Prostate gland (tissue), 2 donors: ENCODE measurements at places on chromosomes 2 and 18. TPM values are rescaled to one million over a fixed set of nuclear protein-coding genes. Genes with fewer than 3 reads are reported as not detected.

Gene GNLY
- total RNA-seq = 0.36 TPM

Gene FIGN
- 4.3 TPM for total RNA-seq

Gene CMPK2
- total RNA-seq = 13.4 TPM

- DNase-seq = peak; percentile 21
- no peaks in the 10 kb centered on the region for H3K27me3 ChIP-seq
- H3K27ac ChIP-seq = no peak overlapping the region
- H3K36me3 ChIP-seq = no peaks in the 10 kb centered on the region
- no peaks in the 10 kb centered on the region for H3K4me1 ChIP-seq
Observed at GRCh38 chr2:25576596-25576995, 96.8 kb downstream of the DTNB start.

DNA sequence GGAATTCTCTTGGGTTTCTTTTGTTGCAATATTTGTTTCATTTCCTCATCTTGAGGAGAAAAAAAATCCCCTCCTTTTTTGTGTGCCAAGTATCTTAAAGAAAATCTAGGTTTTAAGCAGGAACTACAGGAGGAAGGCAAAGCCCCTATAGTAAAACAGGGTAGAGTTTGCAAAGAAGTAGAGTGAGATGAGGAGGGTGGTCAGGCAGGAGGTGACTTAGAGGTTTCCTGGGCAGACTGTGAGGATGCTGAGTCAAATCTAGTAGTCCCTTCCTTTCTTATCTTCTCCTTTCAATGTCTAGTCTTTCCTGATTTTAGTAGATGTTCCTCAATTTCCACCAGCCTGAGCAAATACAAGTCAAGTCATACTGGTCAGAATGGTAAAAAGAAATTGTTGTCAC lies 222.5 kb downstream of the PMAIP1 start:
- no peak overlapping the region for H3K27ac ChIP-seq
- H3K27me3 ChIP-seq = no peaks in the 10 kb centered on the region
- no peaks in the 10 kb centered on the region for H3K4me1 ChIP-seq
- H3K4me3 ChIP-seq = no peak overlapping the region
- no peak for DNase-seq

DNA sequence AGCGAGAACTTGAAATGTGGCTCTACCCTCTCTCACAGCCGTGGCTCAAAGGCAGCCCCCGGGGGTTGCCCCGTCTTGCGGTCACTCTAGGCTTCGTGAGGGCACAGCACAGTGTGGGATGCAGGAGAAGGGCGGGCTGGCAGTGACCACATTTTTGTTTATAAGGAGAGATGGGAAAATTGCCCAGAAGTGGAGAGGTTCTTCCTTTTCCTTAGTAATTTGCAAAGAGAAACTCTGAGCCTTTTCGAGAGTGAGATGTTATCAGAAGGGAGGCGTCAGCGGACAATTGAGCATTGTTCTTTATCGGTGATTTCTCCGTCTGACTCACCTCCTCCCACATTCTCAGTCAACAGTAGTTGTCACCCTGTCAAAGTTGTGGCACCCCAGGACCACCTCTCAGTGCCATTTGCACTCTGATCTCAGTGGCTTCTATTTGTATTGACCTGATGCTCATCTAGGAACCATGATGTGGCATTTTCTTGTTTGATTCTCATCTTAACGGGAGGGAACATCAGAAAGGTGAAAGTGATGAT lies 89.6 kb downstream of the ACAA2 start:
- H3K4me1 ChIP-seq = no peaks in the 10 kb centered on the region
- H3K4me3 ChIP-seq = no peak overlapping the region
- no peaks in the 10 kb centered on the region for H3K27me3 ChIP-seq

GRCh38 chr18:10030816-10031541 lies 117.2 kb downstream of the VAPA start:
- H3K27me3 ChIP-seq = no peaks in the 10 kb centered on the region
- no peak overlapping the region for H3K27ac ChIP-seq
- no peaks in the 10 kb centered on the region for H3K4me1 ChIP-seq
- DNase-seq = no peak
- H3K36me3 ChIP-seq = no peaks in the 10 kb centered on the region
- H3K4me3 ChIP-seq = no peak overlapping the region

- no peaks in the 10 kb centered on the region for H3K4me1 ChIP-seq
- no peak overlapping the region for H3K27ac ChIP-seq
- no peaks in the 10 kb centered on the region for H3K27me3 ChIP-seq
- DNase-seq = no peak
Observed at GRCh38 chr18:44128365-44128764, 552.3 kb upstream of the SETBP1 start.

DNA sequence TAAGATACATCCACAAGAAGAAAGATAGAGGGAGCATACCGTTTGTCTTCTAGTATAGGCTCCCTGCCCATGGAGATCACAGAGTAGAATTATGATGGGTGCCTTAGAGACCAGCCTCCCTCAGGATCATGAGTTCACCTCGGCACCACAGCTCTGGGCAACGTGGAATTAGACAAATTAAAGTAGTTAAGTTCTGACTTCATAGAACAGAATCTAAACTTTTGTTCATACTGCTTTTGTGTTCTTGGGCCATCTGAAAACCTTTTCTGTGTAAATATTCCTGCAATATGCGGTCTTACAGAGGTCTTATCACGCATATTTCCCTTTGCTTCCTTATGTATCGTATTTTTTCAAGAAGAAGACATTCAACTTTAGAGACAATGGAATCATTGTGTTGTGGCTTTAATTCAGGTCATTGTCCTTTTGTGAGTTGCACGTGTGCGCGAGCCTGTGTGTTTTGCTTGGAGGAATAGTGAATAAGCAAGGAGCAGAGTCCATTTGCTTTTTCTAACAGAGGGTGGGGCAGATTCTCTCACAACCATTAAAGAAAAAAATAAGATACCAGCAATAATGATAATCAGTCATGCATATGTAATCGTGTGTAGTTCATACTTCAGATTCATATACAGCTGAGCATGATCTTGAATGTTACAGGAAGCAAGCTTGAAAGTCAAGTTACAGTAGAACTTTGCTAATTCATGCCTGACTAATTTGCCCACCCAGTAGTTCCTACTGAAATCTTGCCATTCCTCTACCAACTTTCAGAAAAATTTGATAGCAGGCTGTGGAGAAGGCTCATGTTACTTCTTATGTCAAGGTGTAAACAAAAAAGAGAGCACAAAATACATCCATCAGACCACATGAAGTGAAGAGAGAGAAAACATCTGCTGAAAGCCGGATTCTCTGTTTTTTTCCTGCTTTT lies 243.6 kb downstream of the NEDD4L start:
- peak overlapping the region; percentile 89 for H3K27ac ChIP-seq
- no peak for DNase-seq
- no peaks in the 10 kb centered on the region for H3K27me3 ChIP-seq

GRCh38 chr2:101698014-101698843 lies 722 bp downstream of the MAP4K4 start:
- no peaks in the 10 kb centered on the region for H3K27me3 ChIP-seq
- H3K27ac ChIP-seq = peak overlapping the region; percentile 50
- no peak for DNase-seq
- H3K4me1 ChIP-seq = no peaks in the 10 kb centered on the region
- H3K36me3 ChIP-seq = no peaks in the 10 kb centered on the region

DNA sequence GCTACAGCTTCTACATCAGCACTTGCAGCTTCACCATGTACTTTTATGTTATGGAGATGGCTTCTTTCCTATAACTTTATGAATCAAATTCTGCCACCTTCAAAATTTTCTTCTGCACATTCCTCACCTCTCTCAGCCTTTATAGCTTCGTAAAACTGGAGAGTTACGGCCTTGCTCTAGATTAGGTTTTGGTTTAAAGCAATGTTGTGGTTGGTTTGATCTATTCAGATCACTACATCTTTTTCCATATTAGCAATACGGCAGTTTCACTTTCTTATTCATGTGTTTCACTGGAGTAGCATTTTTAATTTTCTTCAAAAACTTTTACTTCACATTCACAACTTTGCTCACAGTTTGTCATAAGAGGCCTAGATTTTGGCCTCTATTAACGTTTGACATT lies 242.9 kb upstream of the GYPC start:
- no peak for DNase-seq
- no peak overlapping the region for H3K4me3 ChIP-seq
- no peaks in the 10 kb centered on the region for H3K36me3 ChIP-seq
- no peaks in the 10 kb centered on the region for H3K27me3 ChIP-seq
- no peaks in the 10 kb centered on the region for H3K4me1 ChIP-seq

DNA sequence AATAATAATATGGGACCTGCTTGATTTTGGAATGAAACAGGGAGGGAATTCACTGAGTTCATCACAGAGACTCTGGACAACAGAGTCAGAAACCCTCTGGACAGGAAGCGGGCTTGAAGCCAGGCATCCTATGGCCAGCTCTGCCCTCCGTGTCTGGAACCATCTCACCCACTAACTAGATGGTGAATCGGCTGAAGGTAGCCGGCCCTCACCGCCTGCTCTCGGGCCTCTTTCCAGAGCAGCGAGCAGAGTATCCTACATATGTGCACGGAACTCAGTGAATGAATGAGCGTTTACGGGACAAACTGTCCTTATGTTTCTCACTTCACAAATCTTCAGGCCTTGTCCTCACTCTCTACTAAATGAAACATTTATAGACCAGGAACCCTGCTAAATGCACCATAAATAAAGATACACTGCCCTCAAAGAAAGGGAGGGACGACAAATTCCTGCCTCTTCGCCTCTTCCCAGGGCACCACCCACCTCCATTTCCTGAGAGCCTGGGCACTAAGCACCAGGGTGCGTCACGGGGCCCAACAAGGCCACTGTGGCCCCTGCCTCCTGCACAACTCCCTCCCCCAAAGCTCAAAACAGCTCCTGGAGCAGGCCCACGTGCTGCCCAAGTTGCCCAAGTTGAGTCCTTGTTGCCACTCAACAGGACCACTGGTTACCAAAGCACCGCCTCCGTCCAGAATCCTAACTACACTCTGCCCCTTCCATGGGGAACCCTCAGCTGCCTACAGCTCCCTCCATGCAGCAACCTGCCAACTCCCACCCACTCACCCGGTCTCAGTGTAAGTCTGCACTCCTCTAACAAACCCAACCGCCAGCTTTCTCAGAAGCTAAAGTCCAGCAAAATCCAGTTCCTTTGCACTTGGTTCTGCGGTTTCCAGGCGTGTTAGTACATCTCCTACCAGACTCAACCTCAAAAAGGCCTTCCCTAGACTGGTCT lies 1.7 kb downstream of the TBC1D8 start:
- H3K4me1 ChIP-seq = peaks cover 2% of the 10 kb centered on the region
- H3K4me3 ChIP-seq = peak overlapping the region; percentile 81
- peak; percentile 41 for DNase-seq
- no peaks in the 10 kb centered on the region for H3K36me3 ChIP-seq
- peak overlapping the region; percentile 92 for H3K27ac ChIP-seq

DNA sequence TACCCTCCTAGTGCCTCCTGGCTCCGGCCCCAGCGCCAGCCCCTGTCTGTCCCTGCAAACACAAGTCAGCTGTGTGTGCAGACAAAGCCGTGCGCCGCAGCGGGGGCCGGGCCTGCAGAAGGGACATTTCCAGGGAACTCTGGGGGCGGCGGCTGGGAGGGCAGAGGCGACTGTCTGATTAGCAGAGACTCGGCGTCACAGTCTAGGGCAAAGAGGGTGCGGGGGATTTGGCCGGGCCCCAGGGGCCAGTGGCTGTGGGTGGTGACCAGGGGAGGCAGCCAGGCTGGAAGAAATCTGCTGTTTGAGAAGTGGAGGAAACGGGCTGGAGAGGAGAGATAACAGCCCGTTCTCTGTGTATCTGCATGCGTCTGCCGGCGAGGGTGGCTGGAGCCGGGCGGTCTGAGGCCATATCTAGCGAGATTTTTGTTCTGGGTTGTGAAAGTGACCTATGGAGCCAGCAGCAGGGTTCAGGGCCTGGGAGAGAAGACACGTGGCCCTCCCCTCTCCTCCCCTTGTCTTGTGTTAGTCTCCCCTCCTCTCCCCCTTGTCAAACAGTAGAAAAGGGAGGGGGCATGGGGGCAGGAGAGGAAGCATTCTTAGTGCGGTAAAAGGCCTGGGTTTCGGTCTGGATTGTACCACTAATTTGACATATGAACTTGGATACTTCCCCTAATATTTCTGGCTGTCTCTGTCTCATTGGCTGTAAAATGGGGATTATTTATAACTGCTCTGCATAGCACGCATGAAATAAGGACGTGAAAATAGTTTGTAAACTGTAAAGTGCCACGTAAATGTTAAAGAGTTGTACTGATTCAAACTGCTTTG lies 169.4 kb downstream of the SMAD7 start:
- H3K27ac ChIP-seq = peak overlapping the region; percentile 65
- peak overlapping the region; percentile 3 for H3K4me3 ChIP-seq
- H3K27me3 ChIP-seq = no peaks in the 10 kb centered on the region
- peaks cover 8% of the 10 kb centered on the region for H3K4me1 ChIP-seq
- peak; percentile 18 for DNase-seq

DNA sequence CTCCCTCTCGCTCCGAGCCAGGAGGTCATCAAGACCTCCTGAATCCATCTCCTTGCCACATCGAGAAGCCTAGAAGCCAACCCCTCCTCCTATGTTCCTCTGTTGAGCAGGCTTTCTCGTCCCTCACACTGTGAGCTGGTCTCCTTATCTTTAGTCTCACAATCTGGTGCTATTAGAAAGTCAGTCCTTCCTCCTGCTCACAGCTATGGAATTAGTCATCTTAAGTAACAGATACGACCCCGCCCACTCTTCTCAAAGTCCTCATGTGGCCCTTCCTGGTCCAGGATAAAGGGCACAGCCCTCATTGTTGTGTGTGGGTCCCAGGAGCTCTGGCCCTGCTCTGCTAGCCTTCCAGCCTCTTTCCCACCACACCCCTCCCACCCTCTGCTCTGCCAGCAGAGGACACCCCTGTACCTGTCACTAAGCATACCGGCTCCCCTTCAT lies 41.4 kb upstream of the TRIB2 start:
- no peaks in the 10 kb centered on the region for H3K4me1 ChIP-seq
- H3K4me3 ChIP-seq = no peak overlapping the region
- no peaks in the 10 kb centered on the region for H3K27me3 ChIP-seq
- DNase-seq = no peak
- no peaks in the 10 kb centered on the region for H3K36me3 ChIP-seq

DNA sequence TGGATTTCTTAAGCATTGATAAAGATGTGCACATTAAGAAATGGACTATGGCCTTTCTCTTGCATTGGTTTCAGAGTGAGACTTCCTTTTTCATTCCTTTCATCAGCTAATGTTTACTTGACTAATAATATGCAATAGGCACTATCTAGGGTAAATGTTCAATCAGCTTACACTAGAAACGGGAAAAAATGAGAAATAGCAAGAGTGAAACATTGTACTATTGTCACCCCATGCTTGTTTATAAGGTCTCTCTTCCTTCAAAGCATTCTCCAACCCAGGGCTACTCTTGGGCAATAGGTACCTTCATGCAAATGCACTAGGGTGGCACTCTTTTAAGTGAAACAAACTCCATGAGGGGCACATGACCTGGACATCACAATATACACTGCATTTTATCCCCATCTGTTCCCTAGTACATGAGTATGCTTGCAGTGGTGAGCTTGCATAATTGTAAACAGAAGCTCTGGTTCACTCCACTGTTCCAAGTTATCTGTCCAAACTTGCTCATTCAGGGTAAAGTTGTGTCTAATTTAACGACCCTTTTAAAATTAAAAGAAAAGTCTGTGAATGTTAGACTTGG lies 402.3 kb downstream of the ERBB4 start:
- H3K36me3 ChIP-seq = no peaks in the 10 kb centered on the region
- no peak overlapping the region for H3K4me3 ChIP-seq
- H3K27ac ChIP-seq = no peak overlapping the region
- H3K4me1 ChIP-seq = no peaks in the 10 kb centered on the region
